Stimulated activated CD4-positive, alpha-beta T cell treated with anti-CD3 and anti-CD28 coated beads, TNF-alpha, amount 100 ng/mL, for 1 hour (primary cell): ENCODE measurements at places on chromosomes 2 and 18.

DNA sequence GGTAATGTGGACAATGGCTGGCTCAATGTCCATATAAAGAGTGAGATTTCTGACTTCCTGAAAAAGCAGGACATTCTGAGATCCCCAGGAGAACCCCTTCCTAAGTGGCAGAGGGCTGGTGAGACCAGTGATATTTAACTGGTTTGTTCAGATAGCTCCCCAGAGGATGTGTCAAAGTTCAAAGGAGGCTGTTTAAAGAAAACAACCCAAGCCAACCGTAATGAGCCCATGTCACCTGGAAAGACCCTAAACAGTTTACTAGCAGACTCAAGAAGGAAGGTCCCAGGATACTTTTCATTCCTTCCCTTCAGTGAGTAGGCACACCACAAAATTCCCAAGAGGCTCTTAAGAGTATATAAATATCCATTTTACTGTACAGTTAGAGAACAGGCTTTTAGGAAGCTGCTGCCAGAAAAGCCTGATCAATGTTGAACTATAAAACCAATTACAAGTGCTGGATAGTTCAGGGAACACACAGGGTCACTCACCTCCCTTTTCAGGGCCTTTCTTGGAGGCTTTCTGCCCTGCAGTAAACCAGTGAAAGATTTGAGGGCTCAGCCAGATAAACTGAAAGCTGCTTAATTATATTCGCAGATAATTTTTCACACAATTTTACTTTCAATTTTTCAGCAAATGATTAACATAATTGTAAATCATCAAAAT, 293.5 kb downstream of the ASXL3 start:
- no peak for DNase-seq

- DNase-seq: no peak
These were observed 39.7 kb upstream of the GRP start for GRCh38 chr18:59180150-59180845.

DNA sequence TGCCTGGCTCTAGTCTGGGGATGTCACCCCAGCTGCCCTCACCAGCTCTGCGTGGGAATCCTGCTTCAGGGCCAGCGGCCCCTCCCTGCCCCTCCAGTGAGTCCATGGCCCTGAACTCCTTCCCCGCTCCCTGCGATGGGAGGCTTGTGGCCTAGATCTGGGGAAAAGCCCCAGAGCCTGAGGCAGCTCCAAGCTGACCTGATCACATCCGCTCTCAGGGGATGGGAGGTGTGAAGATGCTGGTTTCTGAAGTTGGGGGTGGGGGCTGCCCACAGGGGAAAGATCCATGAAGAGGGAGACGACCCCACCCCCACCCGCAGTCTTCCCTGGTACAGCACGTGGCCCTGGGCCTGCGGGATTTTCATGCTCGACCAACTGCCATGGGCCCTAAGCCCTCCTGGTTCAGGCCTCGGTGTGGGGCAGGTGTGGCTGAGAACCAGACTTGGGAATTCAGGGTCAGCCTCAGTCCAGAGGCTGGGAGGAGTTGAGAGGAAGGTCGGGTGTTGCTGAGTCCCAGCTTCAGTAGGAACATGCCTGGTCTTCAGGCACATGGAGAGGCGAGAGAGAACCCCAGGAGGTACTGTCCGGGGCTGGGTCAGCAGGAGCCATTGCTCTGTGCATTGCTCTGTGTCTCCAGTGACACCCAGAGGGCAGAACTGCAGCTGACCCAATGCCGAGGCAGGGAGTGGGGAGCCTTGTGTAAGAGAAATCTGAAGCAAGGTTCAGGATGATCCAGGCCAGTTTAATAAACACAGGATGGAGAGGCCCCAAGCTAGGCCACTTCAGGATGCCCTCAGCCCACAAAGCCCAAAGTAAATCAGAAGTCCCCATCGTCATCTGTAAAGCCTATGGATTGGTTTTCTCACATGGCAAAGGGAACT, 115.1 kb downstream of the CAPN13 start:
- DNase-seq: no peak

- no peak for DNase-seq
These were observed 116.9 kb downstream of the PHLPP1 start for GRCh38 chr18:62832282-62832681.

GRCh38 chr2:47264143-47264542, 109.0 kb upstream of the STPG4 start:
- DNase-seq: no peak

DNA sequence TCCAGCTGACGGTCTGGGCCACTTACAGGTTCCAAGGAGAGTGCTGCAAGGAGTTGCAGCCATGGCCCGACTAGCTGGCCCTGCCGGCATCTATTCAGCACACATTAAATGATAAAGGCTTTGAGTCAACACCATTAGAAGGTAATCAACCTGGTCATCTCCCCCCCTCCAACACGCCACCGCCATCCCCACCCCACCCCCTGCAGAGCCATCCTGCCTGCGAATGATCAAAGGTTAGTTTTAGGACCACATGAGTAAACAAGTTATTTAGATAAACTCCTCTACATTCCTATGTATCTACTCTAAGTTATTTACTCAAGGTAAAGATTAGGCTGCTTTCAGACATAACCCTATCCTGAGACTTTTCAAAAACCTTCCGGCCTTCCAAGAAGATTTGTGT, 349.3 kb upstream of the SLC39A10 start:
- no peak for DNase-seq

GRCh38 chr18:32042337-32042736, 23.7 kb downstream of the RNF125 start:
- DNase-seq: no peak

DNA sequence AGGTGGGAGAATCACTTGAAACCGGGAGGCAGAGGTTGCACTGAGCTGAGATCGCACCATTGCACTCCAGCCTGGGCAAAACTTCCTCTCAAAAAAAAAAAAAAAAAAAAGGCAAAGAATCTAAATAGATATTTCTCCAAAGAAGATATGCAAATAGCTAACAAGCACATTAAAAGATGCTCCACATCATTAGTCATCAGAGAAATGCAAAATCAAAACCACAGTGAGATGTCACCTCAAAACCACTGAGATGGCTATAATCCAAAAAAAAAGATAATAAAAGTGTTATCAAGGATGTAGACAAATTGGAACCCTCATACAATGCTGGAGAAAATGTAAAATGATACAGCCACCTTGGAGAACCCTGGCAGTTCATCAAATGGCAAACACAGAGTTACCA, 8.4 kb downstream of the ST8SIA5 start:
- DNase-seq: no peak

DNA sequence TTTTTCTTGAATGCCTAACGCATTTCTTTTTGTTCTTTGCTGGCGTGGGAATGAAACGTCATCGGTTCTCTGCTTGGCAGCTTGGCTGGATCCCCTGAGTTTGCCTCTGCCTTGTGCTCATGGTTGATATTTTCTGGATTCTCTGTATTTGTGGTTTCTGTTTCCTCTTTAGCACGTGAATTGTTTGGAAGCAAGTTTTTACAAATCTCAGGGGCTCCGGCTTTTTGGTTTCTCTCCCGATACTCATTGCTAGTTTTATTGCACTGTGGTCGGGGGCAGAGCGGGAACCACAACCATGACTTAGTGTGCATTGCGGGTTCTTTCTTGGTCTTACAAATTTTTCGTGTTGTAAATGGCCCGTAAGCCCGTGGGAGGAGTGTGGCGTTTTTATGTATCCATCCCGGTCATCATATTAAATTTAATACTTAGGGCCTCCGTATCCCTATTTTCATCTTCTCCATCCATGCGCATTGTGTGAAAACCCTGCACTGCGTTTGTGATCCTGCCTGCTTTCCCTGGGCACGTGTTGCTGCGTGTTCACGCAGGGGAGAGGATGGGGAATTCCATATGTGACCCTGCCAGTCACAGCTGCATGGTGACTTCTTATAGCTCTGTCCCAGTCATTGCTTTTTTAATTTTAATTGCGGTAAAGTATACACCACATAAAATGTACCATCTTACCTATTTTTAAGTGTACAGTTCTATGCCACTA, 9.4 kb downstream of the RAMP1 start:
- DNase-seq: no peak

- no peak for DNase-seq
These were observed 265.4 kb downstream of the NUP35 start for GRCh38 chr2:183389546-183390080.

- no peak for DNase-seq
These were observed 108.6 kb upstream of the CCDC150 start for GRCh38 chr2:196530910-196531309.

GRCh38 chr2:84940831-84941412, 30.0 kb upstream of the KCMF1 start:
- no peak for DNase-seq

DNA sequence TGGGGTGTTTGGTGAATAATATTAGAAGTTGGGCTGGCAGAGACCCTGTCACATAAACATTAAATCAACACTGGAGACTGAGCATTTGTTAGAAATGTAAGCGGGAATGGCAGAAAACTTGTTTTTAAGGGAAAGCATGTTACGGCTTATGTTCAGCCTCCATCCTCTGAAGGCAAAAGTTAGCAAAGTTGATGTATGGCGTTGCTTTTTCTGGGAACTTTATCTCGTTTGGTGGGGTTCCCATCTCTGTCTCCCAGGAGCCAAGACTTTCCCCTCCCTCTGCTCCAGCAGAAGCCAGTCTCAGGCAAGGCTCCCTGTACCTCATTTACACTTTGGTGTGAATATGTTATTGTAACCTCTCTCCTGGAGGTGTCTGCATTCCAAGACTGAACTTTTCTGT, 105.1 kb downstream of the MSH2 start:
- no peak for DNase-seq

GRCh38 chr2:239073270-239073669, 225.4 kb downstream of the TWIST2 start:
- no peak for DNase-seq

DNA sequence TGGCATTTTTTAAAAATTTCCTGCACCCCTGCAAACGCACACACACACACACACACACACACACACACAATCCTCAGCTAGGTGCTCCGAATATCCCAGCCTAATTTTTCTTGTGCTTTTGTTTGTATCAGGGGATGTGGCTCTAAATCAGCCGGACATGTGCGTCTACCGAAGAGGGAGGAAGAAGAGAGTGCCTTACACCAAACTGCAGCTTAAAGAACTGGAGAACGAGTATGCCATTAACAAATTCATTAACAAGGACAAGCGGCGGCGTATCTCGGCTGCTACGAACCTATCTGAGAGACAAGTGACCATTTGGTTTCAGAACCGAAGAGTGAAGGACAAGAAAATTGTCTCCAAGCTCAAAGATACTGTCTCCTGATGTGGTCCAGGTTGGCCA, 1.8 kb downstream of the HOXD13 start:
- DNase-seq: no peak

DNA sequence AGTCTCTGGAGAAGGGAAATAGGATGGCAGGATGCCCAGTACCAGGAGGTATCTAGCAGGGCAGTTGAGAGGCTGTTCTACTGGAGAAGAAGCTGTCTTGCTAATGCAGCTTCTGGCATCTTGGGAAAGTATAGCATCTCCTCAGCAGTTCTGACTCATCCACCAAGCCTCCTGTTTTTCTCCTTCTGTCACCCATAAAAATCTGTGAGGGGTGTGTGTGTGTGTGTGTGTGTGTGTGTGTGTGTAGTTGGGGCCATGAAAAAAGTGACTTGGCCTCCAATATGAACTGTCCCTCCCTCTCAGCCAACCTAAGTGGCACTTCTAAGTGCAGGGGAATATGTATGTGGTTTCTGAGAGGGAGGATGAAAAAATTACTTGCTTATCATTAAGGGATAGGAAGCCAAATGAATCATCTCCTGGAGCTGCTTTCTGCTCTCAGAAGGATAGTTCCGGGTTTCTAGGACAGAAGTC, 83.9 kb downstream of the CBLN2 start:
- DNase-seq: no peak

- DNase-seq: no peak
These were observed 41.9 kb upstream of the ZFP36L2 start for GRCh38 chr2:43268066-43268953.

GRCh38 chr18:40866968-40867367, 1088.1 kb upstream of the PIK3C3 start:
- DNase-seq: no peak

DNA sequence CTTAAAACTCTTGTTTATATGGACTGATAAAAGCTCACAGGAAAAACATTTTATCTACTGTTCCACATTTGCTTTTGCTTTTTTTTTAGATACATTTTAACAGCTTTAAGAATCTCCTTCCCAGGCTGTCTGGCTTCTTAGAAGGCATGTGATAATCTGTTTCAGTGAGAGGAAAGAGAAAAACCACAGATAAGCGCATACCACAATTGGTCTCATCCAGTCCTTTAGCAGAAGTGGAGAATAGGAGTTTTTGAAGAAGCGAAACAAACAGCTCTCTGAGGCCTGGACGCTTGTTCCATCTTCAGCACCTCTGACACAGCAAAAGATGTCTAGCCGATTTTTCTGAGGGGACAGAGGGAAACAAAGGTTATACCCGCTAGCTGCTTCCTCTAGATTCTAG, 37.6 kb downstream of the RMC1 start:
- no peak for DNase-seq

DNA sequence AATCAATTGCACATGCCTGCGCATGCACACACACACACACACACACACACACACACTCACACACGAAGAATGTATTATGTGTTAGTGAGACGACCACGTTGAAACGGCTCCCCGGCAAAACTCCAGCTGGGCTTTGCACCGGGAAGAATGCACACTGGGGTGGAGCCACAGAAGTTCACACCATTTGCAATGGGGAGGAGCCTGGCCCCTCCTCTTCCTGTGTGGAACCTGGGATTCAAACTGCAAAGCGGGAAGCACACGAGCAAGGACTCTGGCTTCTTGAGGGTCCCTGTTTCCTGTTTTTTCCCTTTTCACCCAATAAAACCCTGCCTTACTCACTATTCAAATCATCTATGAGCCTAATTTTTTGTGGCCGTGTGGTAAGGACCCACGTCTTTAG, 304.0 kb upstream of the TMEFF2 start:
- no peak for DNase-seq

- DNase-seq: no peak
These were observed 156.7 kb downstream of the EVA1A start for GRCh38 chr2:75403991-75404428.

DNA sequence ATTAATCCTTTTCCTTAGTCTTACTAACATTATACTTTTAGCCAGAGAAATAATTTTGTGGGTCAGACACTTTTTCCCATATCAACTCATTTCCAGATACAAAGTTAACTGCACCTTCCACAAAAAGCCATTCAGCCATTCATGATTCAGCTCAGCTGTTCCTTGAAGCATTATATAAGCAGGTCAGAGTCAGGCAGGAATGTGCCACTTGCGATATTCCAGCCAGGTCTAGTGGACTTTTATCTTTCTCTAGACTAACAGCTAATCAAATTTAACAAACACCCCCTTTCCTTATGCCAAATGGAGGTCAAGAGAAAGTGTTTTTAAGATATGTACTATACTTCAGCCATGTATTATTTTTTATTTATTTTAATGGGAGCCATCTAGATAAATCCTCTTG, 75.6 kb upstream of the EPB41L3 start:
- DNase-seq: no peak

GRCh38 chr2:170163411-170164065, 14.4 kb upstream of the MYO3B start:
- no peak for DNase-seq

- DNase-seq: no peak
These were observed 277.7 kb downstream of the RND3 start for GRCh38 chr2:150209746-150210145.
